Stimulated activated CD4-positive, alpha-beta T cell treated with anti-CD3 and anti-CD28 coated beads, Interleukin-15, amount 100 ng/mL, for 1 hour (primary cell): ENCODE measurements at places on chromosomes 11 and 22.

DNA sequence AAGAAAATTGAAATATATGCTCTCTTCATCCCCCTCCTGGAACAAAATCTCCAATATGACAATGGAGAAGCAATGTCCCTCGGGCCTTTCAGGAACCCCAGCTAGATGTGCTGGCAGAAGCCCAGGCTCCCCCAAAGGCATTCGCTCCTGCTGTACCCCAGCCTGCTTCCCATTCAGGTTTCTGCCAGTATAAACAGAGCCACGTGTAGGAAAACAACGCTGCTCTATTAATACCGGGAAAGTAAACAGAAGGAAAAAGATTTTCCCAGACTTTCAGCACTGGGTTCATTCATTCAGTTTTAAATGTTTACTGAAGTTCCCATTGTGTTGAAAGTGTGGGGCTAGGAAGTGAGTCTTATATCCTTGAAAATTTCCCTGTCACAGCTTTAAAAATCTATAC is 147.1 kb downstream of the CADM1 start:
- no peak for DNase-seq

DNA sequence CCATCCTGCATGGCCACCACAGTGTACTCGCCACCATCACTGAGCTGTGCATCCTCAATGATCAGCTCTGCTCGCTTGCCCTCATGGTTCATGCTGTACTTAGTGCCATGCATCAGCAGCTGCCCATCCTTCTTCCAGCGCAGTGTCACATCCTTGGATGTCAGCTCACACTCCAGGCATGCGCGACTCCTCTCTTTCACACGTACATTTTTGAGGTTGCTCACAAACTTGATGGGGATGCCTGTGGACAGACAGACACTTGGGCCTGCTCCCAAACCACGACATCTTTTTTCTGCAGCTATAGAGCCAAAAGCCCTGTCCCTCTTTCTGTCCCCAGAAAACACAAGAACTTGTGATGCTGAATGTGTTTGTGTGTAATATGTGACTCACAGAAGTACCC is 10.5 kb downstream of the IGSF22 start:
- no peak for DNase-seq

- no peak for DNase-seq
Observed at GRCh38 chr22:49291781-49292180, 535.9 kb downstream of the BRD1 start.

DNA sequence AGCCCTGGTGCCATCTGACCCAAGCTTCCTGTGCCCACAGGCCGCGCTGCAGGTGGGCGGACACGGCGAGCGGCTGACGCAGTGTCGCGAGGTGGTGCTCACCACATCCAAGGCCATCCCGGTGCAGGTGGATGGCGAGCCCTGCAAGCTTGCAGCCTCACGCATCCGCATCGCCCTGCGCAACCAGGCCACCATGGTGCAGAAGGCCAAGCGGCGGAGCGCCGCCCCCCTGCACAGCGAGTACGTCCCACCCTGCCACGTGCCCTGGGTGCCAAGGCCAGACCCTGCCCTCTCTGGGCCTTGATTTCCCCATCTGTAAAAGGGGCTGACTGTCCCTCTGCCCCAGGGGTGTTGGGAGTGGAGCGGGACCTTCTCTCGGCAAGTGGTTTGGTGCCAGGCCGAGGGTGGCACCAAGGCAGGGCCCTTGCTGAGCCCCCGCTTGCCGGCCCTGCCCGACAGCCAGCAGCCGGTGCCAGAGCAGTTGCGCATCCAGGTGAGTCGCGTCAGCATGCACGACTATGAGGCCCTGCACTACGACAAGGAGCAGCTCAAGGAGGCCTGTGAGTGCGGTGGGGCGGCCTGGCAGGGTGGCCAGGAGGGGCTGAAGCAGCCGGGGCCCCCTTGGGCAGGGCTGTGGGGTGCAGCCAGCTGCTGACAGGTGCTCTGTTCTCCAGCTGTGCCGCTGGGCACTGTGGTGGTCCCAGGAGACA is 5.9 kb upstream of the MDK start:
- no peak for DNase-seq

GRCh38 chr11:107619926-107620325 is 29.0 kb downstream of the ELMOD1 start:
- DNase-seq, result no peak
